ENCODE measurements at places on chromosomes 2 and 18.
A peak's percentile ranks its signal among the peaks of the same experiment; 100 is the strongest.

DNA sequence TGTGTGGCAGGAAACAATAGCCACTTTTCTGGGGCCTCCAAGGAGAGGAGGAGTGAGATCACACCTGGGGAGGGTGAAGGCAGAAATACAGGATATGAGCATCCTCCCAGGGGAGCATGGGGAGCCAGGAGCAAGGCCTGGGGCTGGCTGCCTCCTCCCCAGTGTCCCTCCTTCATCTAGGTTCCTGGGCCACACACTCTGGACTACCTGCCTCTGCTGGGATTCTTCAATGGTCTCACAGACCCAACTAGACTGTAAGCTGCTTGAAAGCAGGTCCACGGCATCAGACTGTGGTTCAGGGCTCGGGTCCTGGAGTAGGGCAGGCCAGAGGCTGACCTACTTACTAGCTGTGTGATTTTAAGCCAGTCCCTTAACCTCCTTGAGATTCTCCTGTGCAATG, 94.0 kb downstream of the MCFD2 start:
- no peak for DNase-seq

- DNase-seq, result no peak
Measured at GRCh38 chr2:225002656-225003045, 39.6 kb downstream of the DOCK10 start.

DNA sequence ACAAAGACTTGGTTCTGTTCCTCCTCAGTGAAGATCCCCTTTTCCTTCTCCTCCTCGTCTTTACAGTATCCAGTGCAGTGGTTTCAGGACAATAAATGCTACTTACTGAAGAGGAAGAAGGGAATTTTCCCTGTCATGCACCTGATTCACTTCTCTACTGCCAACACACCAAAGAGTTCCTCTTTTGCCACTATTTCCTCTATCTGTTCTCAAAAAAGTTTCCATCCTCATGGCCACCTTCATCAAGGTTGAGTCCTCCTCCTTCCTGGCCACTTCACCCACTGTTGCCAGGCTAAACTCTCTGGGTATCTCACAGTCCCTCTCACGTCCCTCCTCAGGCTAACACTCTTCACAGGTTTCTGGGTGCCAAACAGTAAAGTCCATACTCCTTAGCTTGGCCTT, 41.7 kb downstream of the PLEKHM3 start:
- no peak for DNase-seq

- DNase-seq, result no peak
Measured at GRCh38 chr18:79698668-79699335, 19.2 kb downstream of the CTDP1 start.

- no peak for DNase-seq
Measured at GRCh38 chr2:109212836-109213563, 84.0 kb downstream of the SH3RF3 start.

DNA sequence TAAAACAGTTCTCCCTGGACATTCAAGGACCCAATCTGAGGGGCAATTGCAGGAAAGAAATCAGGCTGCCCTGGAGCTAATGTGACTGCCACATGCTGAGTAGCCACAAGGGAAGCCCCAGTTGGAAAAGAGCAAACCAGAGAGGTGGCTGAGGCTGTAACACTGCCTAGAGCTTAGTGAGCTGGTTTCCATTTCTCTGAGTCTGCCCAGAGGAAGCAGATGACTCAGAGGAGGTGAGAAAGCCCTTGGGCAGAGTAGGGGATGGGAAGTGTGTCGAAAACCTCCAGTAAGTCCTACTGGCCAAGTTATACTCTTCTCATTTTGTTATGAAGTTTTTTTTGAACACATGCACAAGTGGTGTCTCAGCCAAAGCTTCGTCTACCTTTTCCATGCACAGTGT, 753.0 kb downstream of the CNTNAP5 start:
- peak; percentile 70 for DNase-seq

GRCh38 chr18:47815486-47816270, 114.8 kb downstream of the SMAD2 start:
- DNase-seq, result no peak

DNA sequence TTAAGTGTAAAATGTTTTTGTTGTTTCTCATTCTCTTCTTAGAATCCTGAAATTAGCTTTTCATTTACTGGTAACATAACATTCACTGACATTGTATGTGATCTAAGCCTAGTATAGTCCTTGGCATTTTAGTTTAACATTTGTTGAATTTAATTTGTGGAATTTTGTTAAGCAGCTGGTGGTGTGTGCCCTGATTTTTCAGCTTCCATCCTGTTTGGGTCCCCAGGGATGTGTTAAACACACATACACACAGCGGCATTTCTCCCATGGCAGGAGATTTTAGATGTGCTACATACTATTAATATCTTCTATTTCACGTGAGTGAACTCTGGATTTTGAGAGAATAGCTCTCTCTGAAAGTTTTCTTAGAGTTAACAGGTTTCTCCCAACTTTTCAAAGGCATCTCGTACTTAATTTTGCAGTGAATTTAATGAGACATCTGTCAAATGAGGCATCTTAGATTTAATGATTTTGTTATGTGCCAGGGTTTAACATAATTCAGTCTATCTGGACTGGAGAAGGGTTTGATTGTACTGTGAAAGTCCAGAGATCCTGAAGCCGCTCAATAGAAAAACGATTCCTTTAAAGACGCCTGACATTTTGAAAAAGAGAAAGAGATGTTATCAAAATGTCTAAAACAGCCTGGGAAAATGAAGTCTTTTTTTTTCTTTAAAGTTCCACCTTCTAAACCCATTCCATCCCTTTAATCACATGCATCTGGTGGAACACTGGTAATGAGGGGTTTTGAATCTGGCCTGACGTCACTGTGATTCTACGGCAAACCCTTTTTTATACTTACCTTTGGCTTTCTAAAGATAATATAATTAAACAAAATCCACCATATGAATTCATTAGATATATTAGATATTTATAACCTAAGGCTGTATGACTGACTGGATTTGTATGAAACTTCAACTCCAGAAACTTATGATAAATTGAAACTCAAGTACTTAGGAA, 6.8 kb downstream of the PHLPP1 start:
- DNase-seq, result no peak

- DNase-seq, result no peak
Measured at GRCh38 chr2:8310557-8311455, 371.1 kb upstream of the ID2 start.

GRCh38 chr2:205764270-205764746, 82.0 kb downstream of the NRP2 start:
- DNase-seq, result no peak

GRCh38 chr2:190318931-190319554, 583 bp downstream of the HIBCH start:
- no peak for DNase-seq

DNA sequence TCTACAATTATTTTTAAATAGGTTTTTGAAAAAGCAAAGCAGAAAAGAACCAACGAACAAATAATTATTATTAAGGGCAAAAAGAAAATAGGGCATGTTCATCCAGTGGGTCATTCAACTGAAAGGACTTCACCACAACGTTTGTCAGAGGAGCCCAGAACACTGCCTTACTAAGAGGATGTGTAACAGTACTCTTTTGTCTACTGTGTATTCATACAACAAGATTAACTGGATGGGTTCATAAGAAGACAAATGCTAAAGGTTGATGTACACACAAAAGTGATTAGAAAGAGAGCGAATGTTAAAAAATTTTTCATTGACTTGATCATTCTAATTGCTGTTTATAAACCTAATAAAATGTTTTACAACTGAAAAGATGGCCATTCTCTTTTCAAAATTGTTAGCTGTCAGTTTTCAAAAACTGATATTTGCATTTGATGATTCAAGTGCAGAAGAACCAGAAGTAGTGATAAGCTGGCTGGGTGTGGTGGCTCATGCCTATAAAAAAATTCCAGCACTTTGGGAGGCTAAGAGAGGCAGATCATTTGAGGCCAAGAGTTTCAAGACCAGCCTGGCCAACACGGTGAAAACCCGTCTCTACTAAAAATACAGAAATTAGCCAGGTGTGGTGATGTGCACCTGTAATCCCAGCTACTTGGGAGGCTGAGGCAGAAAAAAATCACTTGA, 33.1 kb downstream of the MGAT4A start:
- no peak for DNase-seq

- DNase-seq, result no peak
Measured at GRCh38 chr18:5455674-5456073, 88.1 kb downstream of the EPB41L3 start.

GRCh38 chr2:58239243-58239925, 1.7 kb downstream of the FANCL start:
- DNase-seq, result no peak

GRCh38 chr2:7987992-7988391, 693.9 kb upstream of the ID2 start:
- no peak for DNase-seq

DNA sequence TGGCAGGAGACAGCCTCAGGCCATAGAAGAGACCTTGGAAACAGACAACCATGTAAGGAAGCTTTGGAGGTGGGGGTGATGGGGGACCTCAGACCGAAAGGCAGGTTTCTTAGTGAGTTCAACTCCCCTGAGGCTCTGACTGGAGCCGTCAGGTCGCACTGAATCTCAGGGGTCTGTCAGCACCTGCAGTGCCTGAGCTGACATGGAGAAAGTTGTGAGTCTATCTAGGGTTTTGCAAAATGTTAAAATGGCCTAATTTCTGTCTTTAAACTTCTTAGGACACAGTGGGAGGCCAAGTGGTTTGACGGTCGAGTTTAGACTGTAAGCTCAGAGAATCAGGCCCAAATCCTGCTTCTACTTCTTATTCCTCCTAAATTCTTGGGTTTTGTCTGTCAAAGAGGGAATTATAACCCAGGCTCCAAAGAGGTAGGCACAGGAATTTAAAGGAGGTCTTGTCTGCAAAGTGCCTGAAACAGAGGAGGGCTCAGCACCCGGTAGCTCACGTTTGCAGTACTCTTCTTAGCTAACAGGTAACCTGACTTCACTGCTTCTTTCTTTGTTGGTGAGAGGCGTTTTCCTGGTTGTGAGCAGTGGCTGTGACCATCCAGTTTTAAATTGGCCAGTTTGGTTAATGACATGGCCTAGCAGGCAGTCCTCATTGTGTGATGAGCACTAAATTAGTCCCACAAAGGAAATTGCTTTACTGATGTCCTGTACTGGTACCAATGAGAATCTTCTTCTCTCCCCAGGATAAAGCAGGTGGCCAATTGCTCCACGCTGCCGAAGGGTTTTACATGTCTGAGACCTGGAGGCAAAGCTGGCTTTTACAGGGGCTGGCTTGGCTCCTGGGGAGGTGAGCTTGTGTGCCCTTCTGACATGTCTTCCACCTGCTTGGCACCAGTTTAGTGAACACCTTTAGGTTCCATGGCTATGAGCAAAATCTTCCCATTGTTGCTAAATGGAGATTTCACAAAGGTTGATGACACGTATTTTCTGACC, 95.7 kb downstream of the MYCN start:
- DNase-seq, result no peak

- DNase-seq, result no peak
Measured at GRCh38 chr2:25151718-25152117, 16.7 kb downstream of the POMC start.

DNA sequence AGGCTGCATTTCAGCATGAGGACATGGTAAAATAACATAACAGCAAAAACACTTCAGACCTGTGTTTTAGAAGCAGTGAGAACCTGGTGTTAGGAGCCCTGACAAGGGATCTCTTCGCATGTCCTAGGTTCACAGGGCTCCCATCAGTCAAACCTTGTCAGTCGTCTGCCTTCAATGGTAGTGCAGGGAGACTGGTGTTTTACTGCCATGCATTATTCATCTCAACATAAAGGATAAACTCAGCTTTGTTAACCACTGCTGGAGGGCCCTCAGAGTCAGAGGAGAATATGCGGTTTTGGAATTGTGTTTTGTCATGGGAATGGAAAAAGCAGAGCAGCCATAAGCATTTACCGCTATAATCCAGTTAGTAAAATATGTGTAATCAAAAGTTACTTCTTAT, 275.9 kb upstream of the GCFC2 start:
- no peak for DNase-seq

GRCh38 chr2:241465543-241465942, 42.8 kb downstream of the STK25 start:
- no peak for DNase-seq

DNA sequence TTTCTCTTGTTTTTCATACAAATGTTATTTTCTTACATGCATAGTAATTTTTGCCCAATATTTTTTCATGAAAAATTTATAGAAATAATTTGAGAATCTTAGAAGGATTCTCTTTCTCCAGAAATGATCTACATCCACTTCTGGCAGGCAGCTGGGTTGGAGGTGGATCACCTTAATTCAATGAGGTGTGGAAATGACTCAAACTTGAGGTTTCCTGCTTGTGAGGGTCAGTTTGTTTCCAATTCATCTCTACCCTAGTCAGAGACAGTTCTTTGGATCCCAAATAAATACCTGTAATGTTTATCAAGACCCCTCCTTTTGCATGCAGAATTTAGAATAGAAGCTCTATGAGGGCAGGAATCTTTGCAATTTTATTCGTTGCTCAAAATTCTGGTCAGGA, 35.0 kb upstream of the DYNAP start:
- DNase-seq, result no peak

DNA sequence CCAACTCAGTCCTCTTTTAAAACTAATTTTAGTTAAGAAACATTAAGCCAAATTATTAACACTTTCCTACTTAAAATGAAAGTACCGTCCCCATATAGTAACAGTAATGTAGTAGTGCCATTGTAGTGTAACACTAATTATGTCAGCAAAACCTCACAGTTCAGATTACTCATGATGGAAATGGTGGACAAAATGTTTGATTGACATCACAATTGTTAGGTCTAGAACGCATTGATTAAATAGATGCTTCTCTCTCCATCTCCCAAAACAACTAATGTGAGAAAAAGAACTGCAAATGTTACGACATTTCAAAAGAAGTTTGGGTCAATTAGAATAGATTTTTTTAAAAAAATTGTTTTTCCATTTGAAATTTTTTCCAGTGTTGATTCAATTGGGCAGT, 1.2 kb upstream of the ATF2 start:
- DNase-seq, result no peak

- DNase-seq, result no peak
Measured at GRCh38 chr2:197033222-197033621, 106.7 kb upstream of the PGAP1 start.

DNA sequence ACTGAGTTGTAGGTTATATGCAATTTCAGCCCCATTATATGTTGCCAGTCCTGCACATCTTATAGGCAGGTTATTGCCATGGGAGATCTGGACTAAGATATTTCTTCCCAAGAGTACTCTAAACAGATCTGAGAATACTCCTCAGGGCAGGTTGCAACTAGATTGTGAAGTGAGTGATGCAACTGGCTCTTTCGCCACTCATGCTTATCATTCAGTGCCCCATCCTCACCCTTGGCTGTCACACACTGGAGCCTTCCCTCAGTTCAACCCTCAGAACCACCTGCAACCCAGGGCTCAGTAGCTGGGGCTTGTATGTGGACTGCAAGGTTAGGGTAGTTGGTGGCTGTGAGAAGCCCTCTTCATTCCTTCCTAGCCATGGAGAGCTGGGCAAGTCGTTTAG, 14.1 kb downstream of the MERTK start:
- DNase-seq, result no peak

- no peak for DNase-seq
Measured at GRCh38 chr2:238187618-238188548, 15.6 kb downstream of the ILKAP start.

- DNase-seq, result no peak
Measured at GRCh38 chr2:130165293-130166016, 15.9 kb downstream of the SMPD4 start.

GRCh38 chr2:232761301-232761907, 15.0 kb downstream of the KCNJ13 start:
- no peak for DNase-seq

Measured in T1000 (cell line).